Right renal cortex interstitium (tissue), 3 donors: ENCODE measurements at places on chromosomes 5 and 9. TPM values are rescaled to one million over a fixed set of nuclear protein-coding genes. Genes with fewer than 3 reads are reported as not detected.
A peak's percentile ranks its signal among the peaks of the same experiment; 100 is the strongest.

PIP5K1B gene
- 8.5 TPM for polyA plus RNA-seq

GRCh38 chr9:117704024-117704575, at the start of gene TLR4:
TSS of gene TLR4 (plus strand) at chr9:117704403. CDS start at chr9:117704473, 70 bp downstream.
- DNase-seq, result peak; percentile 21

- no peak for DNase-seq
Observed at GRCh38 chr5:78899922-78900362, 85.2 kb downstream of the ARSB start.

DNA sequence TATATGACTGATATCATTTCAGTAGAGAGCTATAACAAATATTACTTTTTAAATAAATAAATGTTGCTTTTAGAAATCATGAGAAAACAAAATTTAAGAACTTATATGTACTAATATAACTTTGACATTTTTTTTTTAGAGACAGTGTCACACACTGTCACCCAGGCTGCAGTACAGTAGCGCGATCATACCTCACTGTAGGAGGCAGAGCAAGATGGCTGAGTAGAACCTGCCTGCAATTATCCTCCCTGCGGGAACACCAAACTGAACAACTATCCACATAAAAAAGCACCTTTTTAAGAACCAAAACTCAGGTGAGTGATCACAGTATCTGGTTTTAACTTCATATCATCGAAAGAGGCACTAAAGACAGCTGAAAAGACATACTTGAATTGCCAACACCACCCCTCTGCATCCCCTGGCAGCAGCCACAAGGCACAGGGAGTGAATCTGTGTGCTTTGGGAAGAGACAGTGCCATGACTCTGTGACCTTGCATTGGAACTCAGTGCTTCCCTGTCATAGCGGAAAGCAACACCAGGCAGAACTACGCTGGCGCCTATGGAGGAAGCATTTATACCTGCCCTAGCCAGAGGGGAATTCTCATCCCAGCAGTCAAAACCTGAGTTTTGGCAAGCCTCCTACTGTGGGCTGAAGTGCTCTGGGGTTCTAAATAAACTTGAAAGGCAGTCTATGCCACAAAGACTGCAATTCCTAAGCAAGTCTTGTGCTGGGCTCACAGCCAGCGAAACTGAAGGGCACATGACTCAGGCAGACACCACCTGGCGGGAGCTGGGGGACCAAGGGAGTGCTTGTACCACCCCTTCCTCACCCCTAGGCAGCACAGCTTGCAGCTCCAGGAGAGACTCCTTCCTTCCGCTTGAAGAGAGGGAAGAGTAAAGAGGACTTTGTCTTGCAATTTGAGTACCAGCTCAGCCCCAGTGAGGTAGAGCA, 142.7 kb downstream of the FBXL17 start:
- DNase-seq, result no peak

DNA sequence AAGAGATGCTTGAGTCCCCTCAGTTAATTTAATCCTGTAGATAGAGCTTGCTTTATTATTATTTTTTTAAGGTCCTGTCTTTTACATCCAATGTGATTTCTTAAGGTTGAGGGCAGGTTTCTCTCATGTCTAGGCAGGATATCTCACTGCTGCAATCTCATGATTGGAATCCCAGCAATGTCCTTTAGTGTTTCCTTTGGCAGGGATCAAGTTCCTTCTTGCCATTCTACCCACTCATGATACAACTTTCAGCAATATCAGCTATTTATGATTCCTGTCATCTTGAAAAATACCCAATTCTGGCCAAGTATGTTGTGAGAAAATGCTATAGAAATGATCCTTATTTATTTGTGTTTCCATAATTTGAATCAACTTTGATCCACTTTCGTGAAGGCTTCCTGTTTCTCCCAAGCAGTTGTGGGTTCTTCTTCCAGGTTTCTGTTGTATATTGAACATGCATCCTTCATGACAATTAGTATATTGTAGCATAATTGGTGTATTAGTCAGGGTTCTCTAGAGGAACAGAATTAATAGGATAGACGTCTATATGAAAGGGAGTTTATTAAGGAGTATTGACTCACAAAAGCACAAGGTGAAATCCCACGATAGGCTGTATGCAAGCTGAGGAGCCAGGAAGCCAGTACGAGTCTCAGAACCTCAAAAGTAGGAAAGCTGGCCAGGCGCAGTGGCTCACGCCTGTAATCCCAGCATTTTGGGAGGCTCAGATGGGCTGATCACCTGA, 18.4 kb upstream of the VPS13A start:
- no peak for DNase-seq

TMEM215 gene
- polyA plus RNA-seq, result 0.08 TPM

- no peak for DNase-seq
Observed at GRCh38 chr5:154288145-154288544, 97.6 kb downstream of the GALNT10 start.

DENND1A gene
- polyA plus RNA-seq, result 23.1 TPM

- DNase-seq, result no peak
Observed at GRCh38 chr9:120931231-120932085, 4.9 kb upstream of the TRAF1 start.

DNA sequence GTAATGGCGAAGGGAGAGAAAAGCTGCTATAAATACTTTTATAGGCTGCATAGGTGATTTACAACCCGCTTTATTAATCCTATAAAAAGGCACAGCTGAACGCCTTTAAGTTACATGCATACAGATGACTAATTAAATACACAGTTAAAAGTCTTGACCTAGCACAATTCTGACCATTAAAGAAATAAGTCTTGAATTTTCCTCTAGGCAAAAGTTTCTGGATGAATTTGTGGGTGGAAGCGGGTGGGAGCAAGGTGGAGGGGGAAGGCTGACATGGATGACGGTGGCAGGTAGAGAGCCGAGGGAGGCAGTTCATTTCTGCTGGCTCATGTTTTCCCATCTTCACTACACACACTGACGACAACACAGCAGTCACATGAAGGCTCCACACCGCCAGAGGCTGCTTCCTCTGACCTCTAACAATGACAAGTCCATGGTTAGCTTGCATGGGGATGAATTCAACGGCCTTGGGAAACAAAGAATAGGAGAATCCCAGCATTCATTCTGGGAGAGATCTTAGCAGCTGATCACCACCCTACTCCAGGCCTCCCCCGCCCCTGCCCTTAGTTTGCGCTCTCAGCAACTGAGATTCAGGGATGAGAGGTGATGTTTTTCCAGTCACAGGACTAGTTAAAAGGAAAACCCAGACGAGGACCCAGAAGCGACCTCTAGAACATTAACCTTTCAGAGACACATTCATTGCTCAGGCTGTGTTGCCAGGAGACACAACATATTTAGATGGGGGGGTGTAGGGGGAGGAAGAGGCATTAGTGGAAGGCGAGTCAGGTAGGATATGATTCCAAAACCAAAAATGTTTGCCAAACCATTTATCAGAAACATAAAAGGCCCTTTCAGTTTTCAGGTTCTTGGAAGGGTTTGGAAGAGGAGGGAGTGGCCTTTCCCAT, 329.3 kb downstream of the PIK3R1 start:
- no peak for DNase-seq

DNA sequence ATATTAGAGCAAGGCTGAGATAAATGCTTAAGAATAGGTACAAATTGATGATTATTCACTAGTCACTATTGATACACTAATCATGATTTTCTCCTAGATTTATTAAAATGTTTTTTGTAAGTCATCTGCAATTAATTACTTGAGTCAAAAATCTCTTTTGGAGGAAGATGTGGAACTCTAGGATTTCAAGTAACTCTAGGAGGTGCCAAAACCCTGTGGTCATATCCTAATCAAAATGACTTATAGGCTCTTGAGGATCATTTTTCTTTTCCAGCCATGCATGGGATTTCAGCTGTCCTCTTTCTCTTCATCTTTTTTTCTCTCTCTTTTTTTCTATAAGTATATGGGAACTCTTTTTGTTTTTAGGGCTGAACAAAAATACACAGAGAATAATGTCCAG, 141.8 kb upstream of the CD180 start:
- no peak for DNase-seq

GRCh38 chr5:108361771-108362170, 20.1 kb downstream of the FBXL17 start:
- DNase-seq, result no peak

ARHGEF28 gene
- 53.2 TPM for polyA plus RNA-seq

DNA sequence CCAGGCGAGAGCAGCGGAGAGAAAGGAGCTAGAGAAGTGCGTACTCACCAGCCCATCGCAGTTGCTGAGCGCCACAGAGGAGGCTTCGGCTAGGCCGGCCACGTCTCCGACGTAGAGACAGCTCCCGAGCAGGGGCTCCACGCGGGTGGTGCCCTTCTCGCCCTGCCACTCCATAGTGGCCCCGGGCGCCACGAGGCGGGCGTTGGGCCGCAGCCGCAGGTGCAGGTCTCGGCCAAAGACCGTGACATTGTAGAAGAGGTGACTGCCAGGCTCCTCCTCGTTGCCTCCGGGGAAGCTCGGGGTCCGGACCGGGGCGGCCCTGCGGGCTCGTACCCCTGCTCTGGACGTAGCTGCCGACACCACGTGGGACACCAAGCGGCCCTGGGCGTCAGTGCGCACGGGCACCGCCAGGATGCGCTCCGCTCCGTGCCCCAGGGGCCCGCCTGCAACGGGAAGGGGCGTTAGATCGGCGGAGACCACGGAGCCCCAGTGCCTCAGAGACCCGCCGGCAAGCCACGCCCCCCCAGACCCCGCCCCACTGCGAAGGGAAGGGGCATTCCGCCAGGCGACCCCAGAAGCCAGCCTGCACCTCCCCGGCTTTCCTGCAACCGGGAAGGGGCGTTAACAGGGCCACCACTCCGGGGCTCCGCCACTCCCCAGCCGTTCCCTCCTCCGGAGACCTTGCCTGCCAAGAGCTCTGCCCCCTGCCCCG, 1.4 kb downstream of the ADAMTS2 start:
- no peak for DNase-seq

- no peak for DNase-seq
Observed at GRCh38 chr5:137761566-137761965, 7.4 kb upstream of the HNRNPA0 start.

GRCh38 chr9:101739311-101739710, 864 bp upstream of the GRIN3A start:
- DNase-seq, result no peak
